Articular chondrocyte of knee joint (primary cell): ENCODE measurements at places on chromosomes 12 and 14. TPM values are rescaled to one million over a fixed set of nuclear protein-coding genes. Genes with fewer than 3 reads are reported as not detected.

The BDKRB1 gene
- 13.2 and 21.7 TPM in 2 replicates for total RNA-seq

The ACSS3 gene
- 12.6 and 14.2 TPM in 2 replicates for total RNA-seq

The NRXN3 gene
- 0.11 TPM in 1 of 2 replicates, not detected in the other for total RNA-seq

The DPPA3 gene
- total RNA-seq: not detected in 2 replicates

The COX8C gene
- total RNA-seq: not detected in 2 replicates

The PRKAB1 gene
- total RNA-seq: 13.7 and 18.4 TPM in 2 replicates

The LRP1-AS gene
- total RNA-seq: not detected in 2 replicates

The B3GNT4 gene
- total RNA-seq: 0.26 and 0.54 TPM in 2 replicates

The ALDH2 gene
- 35.1 and 35.5 TPM in 2 replicates for total RNA-seq

The MYF6 gene
- total RNA-seq: not detected in 2 replicates

The ADCY6 gene
- 24.0 and 24.2 TPM in 2 replicates for total RNA-seq

The RAB15 gene
- 5.5 and 6.0 TPM in 2 replicates for total RNA-seq

The RTN1 gene
- total RNA-seq: 0.39 and 0.54 TPM in 2 replicates

The NUAK1 gene
- 5.7 and 6.3 TPM in 2 replicates for total RNA-seq

The WSCD2 gene
- total RNA-seq: 0.54 and 2.7 TPM in 2 replicates

The PLEKHG7 gene
- total RNA-seq: not detected in 2 replicates

The MORN3 gene
- total RNA-seq: 1.0 and 1.3 TPM in 2 replicates

The RAD9B gene
- total RNA-seq: 1.3 and 1.4 TPM in 2 replicates
